ENCODE measurements at places on chromosomes 11 and 22.
A peak's percentile ranks its signal among the peaks of the same experiment; 100 is the strongest.

GRCh38 chr11:124315052-124315451, 1.3 kb upstream of the OR8D1 start:
- no peak for DNase-seq

DNA sequence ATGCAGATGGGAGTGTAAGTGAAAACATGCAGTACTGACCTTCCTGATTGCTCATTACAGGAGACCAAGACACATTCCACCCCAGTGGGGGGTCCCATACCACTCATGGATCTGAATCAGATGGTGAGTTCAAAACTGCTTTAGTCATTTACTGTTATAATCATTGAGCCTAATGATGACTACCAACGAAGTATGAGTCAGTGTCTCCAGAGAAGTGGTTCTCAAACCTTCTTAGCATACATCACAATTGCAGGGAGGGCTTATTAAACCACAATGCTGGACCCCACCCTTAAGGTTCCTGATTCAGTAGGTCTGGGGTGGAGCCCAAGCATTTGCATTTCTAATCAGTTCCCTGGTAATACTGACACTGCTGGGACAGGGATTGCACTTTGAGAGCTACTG, 75.8 kb downstream of the CD44 start:
- DNase-seq, result no peak

DNA sequence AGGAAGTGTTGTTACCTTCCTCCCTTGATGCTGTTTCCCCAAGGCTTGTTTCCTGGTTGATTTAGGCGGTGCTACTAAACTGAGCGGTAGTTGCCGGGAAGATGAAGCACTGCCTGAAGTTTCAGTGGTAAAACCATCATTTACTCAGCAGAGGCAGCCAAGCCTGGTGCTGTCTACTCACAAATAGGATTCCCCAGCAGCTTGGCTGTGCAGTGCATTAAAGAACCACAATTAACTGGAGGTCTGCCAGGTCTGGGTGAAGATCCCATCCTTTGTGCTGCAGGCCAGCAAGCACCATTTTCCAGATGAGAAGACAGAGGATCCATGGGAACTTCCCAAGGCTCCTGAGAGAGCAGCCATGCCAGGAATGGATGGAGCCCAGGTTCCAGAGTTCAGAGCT, 231.9 kb upstream of the E2F8 start:
- DNase-seq, result no peak

DNA sequence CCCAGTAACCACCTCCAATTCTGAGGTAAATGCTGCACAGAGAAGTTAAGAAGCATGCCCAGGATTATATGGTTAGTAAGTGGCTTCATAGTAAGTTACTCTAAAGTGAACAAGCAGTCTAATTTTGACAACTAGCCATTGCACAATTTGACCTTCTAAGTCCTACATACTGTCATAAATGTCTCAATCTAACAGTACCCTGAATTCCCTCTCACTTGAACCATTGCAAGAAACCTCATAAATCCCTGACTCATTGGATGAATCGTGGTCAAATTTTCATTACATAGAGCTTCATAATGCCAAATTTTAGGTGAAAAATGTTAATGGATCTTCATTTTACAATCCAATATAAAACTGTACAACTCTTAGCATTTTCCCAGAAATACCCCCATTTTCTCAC, 217.3 kb upstream of the GRIA4 start:
- DNase-seq, result no peak

- no peak for DNase-seq
Measured at GRCh38 chr11:57566905-57567514, 462 bp downstream of the UBE2L6 start.

- DNase-seq, result no peak
Measured at GRCh38 chr11:19525714-19526113, 186.9 kb upstream of the NAV2 start.

GRCh38 chr22:29003975-29004646, 57.5 kb downstream of the C22orf31 start:
- DNase-seq, result no peak

DNA sequence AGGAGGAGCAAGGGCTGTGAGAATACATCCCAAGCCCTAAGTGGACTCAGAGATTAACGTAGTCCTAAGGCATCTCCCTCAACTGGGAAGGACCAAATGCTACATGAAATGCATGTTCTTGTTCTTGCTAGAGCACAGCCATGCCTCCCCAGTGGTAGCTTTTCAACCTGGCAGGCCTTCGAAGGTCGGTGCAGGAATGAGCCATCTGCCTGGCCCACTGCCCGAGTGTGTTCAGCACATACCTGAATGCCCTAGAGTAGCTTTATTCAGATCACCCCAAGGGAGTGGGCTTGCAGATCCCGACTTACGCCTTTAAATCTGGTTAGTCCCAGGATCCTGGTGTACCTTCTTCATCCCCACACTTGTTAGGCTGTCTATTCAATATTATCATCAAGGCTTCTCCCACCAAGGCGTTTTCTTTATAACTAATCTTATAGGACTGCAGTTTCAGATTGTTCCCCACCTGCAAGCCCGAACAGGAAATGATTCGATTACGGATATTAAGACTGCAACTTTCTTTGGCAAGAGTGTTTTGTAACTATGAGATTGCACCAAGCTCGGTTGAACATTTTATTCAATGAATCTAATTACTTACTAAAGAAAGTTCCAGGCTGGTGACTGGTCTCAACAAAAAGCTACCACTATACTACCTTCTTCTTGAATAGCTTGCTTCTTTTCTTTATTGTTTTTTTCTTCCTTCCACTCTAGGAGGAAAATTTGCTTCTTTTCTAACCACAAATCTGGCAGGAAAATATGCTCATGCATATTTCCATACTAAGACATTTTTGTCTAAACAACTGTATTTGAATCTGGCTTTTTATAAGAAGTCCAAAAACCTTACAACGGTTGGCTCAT, 115.6 kb downstream of the SGSM3 start:
- no peak for DNase-seq

- no peak for DNase-seq
Measured at GRCh38 chr11:66116576-66117361, 46.7 kb downstream of the PACS1 start.

GRCh38 chr11:88324562-88325345, 12.8 kb downstream of the CTSC start:
- DNase-seq, result no peak

- DNase-seq, result no peak
Measured at GRCh38 chr11:121038648-121039409, 14.9 kb downstream of the TBCEL start.

DNA sequence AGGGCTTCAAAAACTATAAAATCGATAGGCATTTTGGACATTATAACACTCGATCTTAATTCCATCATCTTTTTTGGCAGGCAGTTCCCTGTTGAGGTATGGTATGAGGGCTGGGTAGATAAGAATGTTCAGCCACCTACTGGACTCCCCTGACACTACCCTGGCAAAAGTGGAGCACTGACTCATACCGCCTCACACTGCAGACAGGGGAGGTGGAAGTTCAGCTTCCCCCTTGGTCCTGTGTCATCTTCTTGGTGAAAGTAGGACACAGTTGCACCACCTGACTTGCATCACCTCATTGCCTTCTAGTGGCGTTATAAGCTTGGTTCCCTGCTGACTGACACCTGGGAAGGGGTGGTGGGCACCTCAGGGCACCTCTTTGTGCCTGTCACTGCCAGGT, 30.4 kb downstream of the PAAF1 start:
- no peak for DNase-seq

DNA sequence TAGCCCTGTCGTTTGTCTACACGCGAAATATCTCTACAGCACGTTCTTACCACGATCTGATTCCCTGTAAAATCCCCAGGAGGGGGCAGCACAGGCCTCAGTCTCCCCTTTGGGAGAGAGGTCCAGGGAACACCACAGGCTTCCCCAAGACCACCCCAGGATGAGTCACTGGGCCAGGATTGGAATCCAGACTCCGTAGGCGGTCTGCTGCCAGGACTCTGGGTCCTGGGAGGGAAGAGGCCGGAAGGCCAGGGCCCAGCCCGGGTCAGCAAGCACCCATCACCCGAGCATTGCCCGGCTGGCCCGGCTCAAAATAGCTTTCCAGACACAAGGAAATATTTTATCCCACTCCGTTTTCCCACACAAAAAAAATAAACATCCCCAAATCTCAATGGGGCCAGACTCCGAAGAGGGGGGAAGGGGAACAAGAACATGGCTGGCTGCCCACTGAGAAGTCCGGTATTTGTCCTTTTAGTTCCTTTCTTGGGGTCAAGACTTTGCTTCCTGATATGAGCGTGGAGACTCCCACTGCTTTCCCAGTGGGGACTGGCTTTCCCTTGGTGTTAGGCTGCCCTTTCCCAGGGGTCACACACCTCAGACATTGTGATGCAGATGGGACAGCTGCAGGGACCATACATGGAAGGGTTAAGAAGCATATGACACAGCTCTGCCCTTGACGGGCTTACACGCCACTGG, 91.3 kb downstream of the LRRC32 start:
- DNase-seq, result peak; percentile 53

DNA sequence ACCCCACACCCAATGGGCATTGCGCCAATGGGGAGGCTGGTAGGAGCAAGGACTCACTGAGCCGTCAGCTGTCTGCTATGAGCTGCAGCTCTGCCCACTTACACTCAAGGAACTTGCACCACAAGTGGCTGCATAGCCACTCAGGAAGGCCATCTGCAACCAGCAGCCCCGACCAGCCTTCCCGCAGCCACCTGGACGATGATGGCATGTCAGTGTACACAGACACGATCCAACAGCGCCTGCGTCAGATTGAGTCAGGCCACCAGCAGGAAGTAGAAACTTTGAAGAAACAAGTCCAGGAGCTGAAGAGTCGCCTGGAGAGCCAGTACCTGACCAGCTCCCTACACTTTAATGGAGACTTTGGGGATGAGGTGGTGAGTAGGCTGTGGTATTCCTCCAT, 59.8 kb upstream of the HORMAD2 start:
- no peak for DNase-seq

GRCh38 chr11:10117709-10118351, 176.2 kb downstream of the SBF2 start:
- DNase-seq, result no peak

DNA sequence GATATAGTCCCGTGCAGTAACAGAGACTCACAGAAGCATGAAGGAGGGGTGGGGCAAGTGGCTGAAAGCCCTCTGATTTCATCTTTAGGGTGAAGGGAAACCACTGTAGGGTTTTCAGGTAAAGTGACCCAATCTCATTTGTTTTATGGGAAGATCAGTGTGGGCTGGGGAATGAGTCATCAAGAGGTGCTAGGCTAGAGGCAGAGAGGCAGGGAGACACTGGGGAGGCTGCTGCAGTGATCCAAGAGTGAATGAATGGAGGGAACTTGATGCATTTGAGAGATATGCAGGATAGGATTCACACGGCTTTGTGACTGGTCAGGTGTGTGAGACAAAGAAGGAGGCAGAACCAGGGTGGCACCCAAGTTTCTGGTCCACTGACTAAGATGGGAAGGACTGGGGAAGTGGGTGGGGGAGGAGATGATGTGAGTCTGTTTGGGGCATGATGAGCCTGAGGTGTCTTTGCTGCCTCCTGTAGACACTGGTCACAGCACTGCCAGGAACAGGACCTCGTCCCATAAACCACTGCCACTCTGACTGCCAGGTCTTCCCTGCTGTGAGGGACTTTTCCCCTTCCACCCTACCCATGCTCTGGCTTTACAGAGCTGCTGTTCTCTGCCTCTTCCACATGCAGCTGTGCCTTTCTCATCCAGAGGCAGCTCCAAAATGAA, 239.0 kb downstream of the TENM4 start:
- DNase-seq, result no peak

GRCh38 chr11:118592616-118593367, 14.6 kb upstream of the PHLDB1 start:
- no peak for DNase-seq

DNA sequence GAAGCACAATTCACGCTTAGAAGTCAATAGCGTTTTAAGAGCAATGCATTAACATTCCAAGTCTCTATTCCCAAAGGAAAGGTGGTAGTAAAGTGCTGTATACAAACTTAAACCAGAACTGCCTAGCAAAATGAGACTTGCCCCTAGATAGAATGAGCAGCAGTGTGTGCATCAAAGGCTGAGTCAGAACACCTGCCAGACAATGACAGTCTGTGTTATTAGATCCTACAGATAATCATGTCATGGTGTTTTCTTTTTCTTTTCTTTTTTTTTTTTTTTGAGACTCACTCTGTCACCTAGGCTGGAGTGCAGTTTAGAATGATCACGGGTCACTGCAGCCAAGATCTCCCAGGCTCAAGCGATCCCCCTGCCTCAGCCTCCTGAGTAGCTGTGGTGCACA, 1.6 kb downstream of the RTCB start:
- no peak for DNase-seq

- no peak for DNase-seq
Measured at GRCh38 chr11:35742707-35743454, 80.3 kb downstream of the TRIM44 start.

GRCh38 chr22:48238966-48239365, 1476.5 kb downstream of the TBC1D22A start:
- no peak for DNase-seq

GRCh38 chr22:32222991-32223390, 18.1 kb upstream of the RFPL2 start:
- no peak for DNase-seq

DNA sequence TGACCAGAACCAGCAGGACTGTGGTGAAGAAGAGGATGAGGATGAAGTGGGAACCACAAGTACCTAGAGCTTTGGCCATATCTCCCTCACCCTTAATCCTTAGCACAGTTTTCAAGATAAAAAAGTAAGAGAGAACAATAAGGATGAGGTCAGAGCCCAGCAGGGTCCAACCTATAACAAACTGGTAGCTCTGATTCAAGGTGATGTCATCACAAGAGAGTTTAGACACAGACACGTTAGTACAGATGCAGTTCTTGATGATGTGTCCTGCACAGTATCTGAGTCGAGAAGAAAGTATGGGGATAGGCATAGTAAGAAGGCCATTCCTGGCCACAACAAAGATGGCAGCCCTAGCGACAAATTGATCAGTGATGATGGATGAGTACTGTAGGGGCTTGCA, 586 bp downstream of the OR56A5 start:
- DNase-seq, result no peak

DNA sequence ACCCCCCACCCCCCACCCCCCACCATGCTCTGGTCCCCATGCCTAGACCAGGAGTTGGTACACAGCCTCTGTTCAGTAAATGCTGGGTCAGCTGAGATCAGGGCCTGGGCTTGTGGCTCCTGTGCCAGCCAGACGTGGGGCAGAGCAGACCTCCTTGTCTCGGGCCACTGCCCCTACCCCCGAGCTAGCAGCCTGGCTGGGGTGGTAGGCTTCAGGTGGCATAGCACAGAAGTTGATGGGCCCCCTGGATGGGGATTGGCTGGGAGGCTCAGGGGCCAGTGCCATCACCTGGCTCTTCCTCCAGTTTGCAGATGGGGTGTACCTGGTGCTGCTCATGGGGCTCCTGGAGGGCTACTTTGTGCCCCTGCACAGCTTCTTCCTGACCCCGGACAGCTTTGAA, 139.9 kb downstream of the PARVA start:
- no peak for DNase-seq

DNA sequence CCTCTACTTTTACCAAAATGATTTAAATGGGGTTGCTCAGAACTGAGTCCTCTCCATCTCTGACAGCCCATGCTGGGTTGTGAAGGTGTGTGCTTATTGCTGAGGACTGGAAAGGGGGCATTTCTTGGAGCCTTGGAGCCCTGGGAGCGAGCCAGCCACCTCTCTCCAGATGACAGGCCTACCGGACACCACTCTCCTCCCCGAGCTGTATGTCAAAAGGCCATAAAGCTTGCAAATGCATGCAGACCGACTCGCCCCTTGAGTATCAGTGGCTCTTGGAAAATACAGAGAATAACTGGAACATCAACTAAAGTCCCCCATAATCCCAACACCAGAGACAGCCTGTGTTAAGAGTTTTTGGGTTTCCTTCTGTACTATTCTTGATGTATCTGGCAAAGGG, 67.9 kb upstream of the PITPNB start:
- DNase-seq, result no peak

Data from mucosa of descending colon (tissue), 3 donors.